ENCODE measurements at places on chromosomes 5 and 9.

DNA sequence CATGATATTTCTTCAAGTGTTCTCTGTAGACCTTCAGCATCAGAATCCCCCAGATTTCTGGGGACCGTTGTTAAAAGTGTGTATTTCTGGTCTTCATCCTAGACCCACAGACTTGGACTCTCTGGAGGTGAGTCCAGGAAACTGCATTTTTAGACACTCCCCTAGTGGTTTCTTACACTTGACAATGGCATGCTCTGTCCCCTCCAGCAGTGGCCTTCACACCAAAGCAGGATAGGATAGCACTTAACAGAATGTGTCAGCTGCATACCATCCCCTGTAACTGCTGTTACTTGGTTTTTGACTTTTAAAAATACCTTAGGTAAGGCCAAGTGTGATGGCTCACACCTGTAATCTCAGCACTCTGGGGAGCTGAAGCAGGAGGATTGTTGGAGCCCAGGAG, 20.8 kb downstream of the CDO1 start:
- no peak for DNase-seq

GRCh38 chr9:34514401-34514800, 8.4 kb downstream of the ENHO start:
- DNase-seq = no peak

- DNase-seq = no peak
These were observed 34.5 kb upstream of the CSF1R start for GRCh38 chr5:150120617-150121447.

GRCh38 chr5:21195145-21195544, 1207.1 kb upstream of the CDH18 start:
- no peak for DNase-seq

- DNase-seq = no peak
These were observed 36.3 kb upstream of the CDH10 start for GRCh38 chr5:24681106-24681505.

DNA sequence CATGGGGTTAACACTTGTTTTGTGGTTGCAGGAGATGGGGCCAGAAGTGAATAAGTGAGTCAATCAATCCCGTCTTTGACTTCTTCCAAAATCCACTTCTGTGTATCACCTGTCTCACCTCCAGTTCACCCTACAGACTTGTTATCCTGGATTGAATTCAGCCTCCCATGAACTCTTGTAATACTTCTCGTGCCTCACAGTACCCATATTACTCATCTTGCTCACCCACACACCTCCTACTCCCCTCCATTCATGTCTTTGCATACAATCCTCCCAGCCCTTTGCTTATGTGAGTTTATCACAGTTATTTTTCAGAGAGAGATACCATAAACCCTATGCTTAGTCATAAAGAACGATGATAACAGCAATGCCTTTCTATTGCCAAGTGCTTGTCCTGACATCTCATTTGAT, 52.9 kb upstream of the PAPPA start:
- DNase-seq = no peak

- peak; percentile 35 for DNase-seq
These were observed at the start of gene CDH18 for GRCh38 chr5:19987612-19988361. TSS of gene CDH18 (minus strand) at chr5:19988200. CDS start at chr5:19838986, 149,214 bp downstream.

DNA sequence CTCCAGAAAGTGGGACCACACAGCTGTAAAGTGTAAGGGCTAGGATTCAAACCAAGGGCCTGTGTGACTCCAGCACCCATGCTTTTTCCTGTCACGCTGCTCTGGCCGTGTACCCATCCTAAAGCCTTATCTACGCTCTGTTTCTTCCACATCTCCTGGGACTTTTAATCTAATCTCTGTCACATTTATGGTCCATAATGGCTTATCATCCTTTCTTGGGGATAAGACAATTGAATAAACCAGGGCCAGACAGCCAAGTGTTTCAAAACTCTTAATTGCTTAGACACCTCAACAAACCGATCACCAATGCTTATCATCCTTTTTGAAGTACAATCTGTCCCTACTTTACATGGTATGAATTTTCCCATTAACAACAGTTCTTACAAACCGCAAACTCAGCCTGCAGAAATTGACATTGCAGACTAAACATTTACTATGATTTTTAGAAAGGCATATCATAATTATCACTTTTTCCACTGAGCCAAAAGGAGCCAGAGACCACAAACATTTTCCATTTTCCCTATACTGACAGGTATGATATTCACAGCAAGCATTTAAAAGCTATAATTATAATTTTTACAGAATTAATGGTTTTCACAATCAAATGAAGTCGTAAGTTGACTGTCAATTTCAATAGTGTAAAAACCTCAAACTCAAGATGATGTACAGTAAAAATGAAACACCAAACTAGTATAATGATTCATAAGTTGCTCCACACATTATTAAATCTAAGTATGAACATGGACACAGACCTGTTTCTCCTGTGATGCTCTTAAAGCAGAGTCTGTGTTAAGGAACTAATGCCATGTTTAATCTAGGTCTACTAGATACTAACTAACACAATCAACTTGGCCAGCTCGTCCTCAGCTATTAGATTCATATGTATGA, 99.5 kb downstream of the FBXW11 start:
- DNase-seq = no peak

DNA sequence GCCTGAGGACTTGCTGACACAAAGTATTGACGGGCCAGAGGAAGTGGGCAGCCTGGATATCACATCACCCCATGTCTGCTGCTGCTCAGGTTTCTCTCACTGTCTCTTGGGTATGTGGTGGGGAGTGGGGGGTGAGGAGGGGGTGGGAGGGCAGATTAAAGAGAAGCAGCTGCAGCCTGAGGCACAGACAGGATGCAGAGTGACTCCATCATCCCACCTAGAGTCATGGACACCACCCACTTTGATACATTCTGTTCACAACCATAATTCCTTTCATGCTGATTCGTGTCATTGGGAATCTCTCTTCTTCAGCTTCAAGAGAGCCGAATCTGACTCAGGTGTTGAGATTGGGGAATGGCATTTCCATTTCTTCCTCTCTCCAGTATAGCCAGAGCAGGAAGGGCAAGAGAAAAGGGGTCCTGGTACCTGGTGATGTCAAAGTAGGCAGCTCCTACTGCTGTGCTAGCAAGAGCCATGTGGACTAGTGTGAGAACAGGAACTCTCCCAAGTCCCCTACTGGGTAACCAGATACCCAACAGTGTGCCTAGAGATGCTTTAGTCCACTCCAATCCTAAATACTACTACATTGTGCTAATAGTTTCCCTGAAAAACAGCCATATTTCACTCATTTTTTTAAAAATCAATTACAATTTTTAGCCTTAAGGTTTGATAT, 22.4 kb downstream of the GRAMD2B start:
- no peak for DNase-seq

DNA sequence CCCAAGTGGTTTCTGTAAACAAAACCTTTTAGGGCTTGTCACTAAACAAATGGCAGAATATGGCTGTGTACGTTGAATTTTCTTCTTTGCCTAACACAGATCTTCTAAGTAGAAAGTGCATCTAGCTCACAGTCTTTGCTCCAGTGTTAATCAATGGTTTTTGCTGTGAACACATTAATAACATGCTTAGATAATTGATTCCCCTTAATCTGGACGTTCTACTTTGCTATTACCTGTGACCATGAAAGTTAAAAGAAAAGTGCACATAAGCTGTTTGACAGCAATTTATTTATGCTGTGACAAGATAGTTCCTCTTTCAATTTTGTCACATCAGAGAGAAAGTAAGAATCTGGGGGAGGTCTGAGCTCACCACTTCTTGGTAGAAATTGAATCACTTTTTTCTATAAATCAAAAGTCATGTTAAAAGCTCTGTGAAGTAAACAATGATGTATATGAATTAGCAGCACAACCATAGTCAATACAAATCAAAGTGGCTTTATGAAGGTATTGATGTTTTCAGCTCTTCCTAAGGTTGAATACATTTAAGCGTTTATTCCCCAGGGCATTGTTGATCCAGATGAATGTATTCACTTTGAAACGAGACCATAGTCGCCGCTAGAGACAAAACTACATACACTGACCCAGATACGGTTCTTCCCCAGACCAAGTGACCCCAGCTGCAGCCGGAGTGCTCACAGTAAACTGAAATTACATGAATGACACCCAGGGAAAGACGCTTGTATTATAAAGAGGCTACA, 174.6 kb upstream of the ZNF608 start:
- no peak for DNase-seq

DNA sequence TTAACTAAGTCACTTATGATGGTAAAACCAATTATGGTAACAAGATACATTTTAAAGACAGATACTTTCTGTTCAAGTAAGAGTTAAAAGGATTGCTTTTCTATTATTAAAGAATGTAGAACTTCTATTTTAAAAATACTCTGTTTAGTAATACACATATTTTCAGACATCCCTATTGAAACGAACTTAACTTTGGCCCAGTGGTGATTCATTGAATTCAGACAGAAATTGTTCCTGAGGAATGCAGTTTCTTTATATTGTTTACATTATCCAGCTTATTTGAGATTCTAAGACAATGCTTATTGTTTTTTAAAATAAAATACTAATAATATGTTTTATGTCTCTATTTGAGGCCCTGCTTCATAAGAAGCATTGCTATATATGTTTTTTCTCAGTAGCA, 816.4 kb downstream of the SEMA5A start:
- no peak for DNase-seq

- DNase-seq = no peak
These were observed 230.2 kb upstream of the DAPK1 start for GRCh38 chr9:87267251-87268070.

- DNase-seq = no peak
These were observed 13.3 kb downstream of the CAMK4 start for GRCh38 chr5:111237470-111237869.

Measured in NCI-H2081 treated with DMSO at 0.1 percent for 48 hours (cell line).